ENCODE measurements at places on chromosomes 7 and 10.

GRCh38 chr7:5635461-5636445 lies 145.7 kb downstream of the RNF216 start:
- peak; percentile 91 for DNase-seq

DNA sequence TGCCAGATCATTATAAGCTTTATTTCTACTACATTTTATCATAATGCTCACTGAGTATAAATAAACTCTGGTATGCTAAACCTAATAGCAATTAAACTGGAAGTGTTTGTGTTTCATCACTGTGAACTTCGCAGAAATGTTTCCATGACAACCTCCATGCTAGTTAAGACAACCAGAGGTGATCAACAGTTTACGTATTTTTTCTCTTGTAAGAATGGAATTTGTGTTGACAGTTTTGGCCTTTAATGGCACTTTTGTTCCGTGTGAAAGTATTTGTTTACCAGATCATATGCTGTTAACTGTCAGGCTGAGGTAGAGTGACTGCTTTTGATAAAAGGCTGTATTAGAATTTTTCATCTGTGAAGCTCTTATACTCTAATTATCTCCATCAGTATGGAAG lies 212.1 kb upstream of the PPP1R3A start:
- peak; percentile 26 for DNase-seq

DNA sequence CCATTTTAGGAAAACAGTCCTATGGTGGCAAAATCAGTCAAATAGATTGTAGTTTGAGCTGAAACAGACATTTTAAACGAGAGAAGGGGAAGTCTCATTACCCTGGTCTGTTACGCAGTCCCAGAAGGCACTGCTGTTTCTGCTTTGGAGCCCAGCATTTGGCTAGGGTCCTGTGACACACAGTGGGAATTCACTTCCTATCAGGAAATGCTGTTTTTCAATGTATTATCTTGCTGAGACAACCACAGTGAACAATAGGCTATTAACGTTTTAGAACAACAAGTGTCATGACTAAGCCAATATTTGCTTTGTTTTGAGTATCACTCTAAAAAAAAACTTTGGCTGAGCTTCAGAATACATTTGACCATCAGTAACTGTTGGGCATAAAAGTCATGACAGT lies 74.1 kb downstream of the ADD3 start:
- peak; percentile 47 for DNase-seq

DNA sequence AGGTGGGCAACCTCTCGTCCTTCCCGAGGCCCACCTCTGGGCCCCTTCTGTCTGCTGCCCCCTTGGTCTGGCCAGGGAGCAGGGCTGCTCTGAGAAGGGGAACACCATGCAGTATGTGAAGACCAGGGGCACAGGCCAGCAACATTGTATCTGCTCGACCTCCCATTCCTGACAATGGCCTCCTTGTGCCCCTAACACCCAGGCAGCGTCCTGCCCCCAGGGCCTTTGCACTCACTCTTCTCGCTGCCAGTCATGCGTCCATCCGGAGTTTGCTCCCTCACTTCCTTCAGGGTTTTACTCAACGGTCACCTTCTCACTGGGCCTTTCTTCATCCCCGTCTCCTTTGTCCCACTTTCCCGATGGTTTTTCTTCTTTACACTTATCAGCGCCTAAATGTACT lies 232.9 kb upstream of the GRB10 start:
- DNase-seq = no peak

DNA sequence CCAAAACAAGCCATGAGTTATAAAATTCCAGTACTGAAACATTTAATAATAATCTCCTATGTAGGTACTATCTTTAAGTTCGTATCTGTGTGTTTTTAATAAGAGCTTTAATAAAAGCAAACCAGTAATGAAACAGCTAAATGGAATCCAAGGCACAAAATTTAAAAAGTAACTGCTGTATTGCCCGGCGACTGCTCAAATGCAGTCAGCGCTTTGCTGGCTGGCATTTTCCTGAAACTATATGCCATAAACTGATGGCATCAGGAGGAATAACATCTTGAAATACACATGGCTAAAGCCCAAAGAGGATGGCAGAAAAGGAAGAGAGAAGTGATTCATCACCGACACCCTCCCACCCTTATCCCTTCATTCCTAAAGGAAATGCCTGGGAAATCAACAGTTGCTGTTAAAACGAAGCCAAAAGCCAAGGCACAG lies 133.1 kb downstream of the CUBN start:
- DNase-seq = no peak

GRCh38 chr10:5563991-5564536 lies 39.3 kb downstream of the CALML3 start:
- no peak for DNase-seq

- no peak for DNase-seq
Observed at GRCh38 chr7:50782375-50783208, at the start of gene GRB10. Gene GRB10, minus strand, starts transcription at chr7:50782896. Its CDS starts 50,574 bp downstream, at chr7:50732322.

DNA sequence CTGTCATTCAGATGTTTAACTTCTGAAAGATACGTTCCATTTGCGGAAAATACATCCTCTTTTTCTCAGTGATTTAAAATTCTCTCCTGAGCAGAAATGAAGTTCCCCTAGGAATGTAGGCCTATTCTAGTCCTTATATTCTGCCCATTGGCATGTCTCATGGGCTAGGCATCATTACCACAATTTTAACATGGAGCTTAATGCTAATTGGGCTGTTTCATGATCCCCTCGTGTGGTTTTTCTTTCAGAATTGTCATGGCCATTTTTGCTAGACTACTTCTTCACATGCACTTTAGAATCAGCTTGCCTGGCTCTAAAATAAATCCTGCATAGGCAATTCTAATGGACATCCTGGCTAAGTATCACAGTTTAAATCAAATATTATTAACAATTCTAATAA lies 1.0 kb downstream of the TMEM176B start:
- DNase-seq = no peak

DNA sequence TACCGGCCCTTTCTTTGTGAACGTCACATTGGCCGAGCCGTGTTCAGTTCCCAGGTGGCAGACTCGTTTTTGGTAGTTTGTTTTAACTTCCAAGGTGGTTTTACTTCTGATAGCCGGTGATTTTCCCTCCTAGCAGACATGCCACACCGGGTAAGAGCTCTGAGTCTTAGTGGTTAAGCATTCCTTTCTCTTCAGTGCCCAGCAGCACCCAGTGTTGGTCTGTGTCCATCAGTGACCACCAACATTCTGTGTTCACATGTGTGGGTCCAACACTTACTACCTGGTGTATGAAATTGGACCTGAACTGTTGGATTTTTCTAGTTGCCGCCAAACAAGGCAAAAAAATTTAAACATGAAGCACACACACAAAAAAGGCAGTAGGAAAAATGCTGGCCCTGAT lies 9.9 kb upstream of the CSGALNACT2 start:
- DNase-seq = no peak

DNA sequence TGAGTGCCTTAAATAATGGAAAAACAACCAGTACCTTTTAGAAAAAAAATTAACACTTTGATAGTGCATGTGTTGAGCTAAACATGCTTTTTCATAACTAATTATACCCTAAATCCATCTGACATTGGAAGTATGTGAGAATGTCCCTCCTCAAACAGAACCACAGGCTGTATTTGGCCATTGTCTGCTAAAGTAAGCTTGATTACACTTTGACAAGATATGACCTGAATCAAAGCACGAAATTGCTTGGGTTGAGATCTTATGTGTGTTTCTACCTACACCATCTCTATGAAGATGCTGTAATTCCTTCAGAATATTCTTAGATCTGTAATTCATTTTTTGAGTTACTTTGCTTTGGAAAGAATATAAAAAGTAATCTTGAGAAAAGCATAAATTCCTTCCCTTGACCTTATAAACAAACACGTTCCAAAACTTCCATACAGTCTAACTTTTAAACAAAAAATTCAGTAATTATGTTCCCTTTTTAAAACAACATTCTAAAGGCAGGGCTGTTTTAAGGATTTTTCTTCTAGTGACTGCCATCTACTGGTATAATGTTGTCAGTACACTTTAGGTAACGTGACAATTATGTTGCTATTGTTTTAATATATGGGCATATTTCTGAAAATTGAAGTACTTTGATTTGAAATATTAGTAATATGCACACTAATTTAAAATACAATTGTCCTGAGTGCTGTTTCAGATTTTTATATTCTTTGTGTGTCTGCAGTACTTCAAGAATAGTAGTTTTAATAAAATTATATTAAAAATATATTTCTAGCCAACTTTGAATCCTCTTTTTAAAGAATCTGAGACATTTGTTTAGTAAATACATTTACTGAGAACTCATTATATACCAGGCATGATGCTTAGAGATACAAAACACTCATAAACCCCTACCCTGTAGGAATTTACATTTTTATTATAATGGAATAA lies 20.9 kb downstream of the CD36 start:
- peak; percentile 27 for DNase-seq

DNA sequence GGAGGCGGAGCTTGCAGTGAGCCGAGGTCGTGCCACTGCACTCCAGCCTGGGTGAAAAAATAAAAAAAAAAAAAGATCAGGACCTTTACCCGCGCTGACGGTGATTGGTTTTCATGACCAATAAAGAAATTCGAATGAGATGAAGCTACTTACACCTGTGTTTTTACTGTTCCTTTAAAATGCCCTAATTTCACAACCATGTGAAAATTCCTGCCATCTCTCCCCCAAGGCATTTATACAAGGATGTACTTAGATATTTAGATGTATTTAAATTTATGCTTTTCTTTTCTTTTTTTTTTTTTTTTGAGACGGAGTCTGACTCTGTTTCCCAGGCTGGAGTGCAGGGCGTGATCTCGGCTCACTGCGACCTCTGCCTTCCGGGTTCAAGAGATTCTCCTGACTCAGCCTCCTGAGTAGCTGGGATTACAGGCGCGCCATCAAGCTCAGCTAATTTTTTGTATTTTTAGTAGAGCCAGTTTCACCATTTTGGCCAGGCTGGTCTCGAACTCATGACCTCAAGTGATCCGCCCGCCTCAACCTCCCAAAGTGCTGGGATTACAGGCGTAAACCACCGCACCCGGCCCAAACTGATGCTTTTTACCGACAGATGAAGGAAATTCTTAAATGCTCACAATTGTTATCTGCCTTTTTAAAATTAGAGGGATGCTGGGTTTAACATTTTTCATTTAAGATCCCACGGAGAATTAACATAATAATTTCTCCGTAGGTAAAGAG lies 3.1 kb upstream of the PHYH start:
- DNase-seq = no peak

DNA sequence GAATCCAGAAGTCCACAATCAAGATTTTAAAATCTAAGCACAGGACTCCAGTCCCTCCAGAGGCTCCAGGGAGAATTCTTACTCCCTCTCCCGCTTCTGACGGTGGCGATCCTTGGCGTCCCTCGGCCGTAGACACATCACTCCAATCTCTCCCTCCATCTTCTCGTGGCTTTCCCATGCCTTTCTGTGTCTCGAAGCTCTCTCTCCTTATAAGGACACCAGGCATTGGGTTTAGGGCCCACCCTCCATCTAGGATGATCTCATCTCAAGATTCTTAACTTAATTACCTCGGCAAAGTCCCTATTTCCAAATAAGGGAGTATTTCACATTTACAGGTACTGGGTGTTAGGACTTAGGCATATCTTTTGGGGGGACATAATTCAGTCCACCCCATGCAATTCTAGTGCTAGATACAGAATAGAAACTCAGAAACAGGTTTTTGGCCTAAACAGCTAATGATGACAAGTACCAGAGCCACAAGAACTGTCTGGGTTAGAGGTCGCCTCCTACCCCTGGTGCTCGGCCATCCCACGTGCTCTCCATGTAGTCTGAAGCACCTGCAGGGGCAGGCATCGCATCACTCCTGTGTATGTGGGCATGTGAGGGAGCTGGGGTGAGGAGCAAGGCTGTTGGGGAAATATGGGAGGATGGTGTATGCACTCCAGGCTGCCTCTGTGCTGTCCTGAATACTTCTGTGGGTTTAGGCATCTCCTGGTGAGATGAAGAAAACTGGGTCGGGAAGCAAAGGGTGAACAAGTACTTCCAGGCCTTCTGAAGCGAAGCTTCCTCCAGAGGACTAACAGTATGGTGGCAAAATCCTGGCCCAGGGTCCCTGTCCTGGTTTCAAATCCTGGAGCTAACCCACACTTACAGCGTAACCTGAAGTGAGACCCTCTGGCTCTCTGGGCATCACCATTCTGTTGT lies 298.3 kb upstream of the ZMIZ1 start:
- no peak for DNase-seq

GRCh38 chr10:28393956-28394568 lies 91.2 kb upstream of the MPP7 start:
- peak; percentile 45 for DNase-seq

DNA sequence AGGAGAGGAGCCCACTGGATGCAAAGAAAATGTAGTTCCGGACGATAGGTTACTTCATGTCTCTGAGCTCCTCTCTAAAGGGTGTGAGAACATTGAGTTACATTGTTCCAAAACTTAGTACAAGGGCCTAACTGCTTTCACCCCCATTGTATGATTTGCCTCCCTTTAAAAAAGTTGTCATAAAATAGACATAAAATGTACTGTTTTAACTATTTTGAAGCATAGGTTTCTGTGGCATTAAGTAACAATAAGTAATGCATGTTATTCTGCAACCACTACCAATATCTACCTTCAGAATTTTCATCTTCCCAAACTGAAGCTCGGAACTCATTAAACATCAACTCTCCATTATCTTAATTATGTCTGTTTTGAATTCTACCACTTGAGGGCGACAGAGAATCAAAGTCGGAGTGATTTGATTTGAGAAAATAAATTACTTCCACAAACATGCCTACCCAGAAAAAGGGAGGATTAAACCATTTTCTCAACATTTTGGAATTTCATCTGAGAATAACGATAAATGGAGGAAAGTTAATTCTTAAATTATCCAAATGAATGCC lies 2.7 kb downstream of the IGFBP1 start:
- DNase-seq = peak; percentile 44
